ENCODE measurements at places on chromosomes 13 and 19.
A peak's percentile ranks its signal among the peaks of the same experiment; 100 is the strongest.

GRCh38 chr13:110257408-110257807 lies 49.5 kb downstream of the COL4A1 start:
- DNase-seq = no peak

GRCh38 chr13:97266772-97267417 lies 44.8 kb downstream of the MBNL2 start:
- DNase-seq = no peak

- DNase-seq = no peak
Measured at GRCh38 chr19:52212572-52213255, 22.9 kb downstream of the PPP2R1A start.

DNA sequence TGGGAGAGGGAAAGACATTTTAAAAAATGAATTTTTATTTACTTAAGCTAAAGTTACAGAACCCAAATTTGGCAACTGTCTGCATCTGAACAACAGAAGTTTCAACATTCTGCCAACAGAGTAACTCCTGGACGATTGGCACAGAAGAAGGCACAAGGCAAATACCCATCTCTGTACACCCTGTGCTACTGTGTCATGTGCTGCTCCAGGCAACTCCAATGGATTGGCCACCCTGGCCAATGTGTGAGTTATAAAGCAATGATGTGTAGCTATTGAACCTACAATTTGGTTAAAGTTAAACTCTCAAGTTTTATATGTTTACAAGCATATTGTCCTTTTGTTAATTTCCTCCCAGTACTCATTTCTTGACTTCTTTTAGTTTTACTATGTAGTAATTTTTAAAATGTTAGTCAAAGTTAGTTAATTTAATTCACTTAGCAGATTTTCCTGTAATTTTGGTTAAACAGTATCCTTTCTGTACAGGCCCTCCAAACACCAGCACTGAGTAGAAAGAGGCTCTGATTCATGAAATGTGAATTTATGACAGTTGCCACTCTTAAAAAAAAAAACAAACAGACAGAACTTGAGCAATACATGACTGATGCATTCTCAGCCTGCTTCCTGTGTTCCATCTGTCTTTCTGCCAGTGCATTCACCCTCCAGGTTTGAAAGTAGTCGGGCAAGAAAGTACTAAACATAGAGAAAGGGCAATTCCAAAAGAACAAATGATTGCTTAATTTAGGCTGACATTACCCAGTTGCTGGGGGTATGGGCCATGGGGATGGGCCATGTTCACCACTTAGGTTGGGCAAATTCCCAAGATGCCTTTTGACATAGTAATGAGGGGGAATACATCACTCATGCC lies 5.9 kb downstream of the STARD13 start:
- DNase-seq = peak; percentile 76

- no peak for DNase-seq
Measured at GRCh38 chr13:50668691-50669271, 174.7 kb downstream of the DLEU7 start.

- DNase-seq = no peak
Measured at GRCh38 chr13:68810660-68811059, 1297.0 kb upstream of the ATXN8OS start.

- peak; percentile 67 for DNase-seq
Measured at GRCh38 chr19:46886546-46887239, 25.9 kb downstream of the ARHGAP35 start.

DNA sequence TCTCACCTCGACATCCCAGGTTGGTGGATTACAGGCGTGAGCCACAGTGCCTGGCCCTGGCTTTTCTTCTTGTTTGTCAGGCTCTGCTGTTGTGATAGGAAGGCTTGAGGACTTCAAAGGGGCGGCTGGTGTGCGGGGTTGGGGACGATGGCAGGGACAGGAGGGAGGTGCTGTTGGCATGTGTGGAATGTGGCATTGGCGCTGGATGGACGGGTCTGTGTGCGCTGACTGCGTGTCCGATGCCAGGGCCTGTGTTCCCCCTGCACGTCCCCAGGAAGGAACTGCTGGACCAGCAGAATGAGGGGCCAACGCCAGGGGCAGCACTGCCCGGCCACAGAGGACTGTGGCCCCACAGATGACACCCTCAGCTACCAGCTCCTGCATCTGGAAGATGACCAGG lies 12.7 kb upstream of the PTBP1 start:
- no peak for DNase-seq

GRCh38 chr19:47499863-47500830 lies 14.7 kb downstream of the NAPA start:
- DNase-seq = no peak

- DNase-seq = peak; percentile 86
Measured at GRCh38 chr19:40403262-40403984, 9.8 kb downstream of the PRX start.

GRCh38 chr13:79780240-79780639 lies 299.3 kb downstream of the NDFIP2 start:
- no peak for DNase-seq

GRCh38 chr13:71474936-71475335 lies 392.1 kb downstream of the DACH1 start:
- no peak for DNase-seq

DNA sequence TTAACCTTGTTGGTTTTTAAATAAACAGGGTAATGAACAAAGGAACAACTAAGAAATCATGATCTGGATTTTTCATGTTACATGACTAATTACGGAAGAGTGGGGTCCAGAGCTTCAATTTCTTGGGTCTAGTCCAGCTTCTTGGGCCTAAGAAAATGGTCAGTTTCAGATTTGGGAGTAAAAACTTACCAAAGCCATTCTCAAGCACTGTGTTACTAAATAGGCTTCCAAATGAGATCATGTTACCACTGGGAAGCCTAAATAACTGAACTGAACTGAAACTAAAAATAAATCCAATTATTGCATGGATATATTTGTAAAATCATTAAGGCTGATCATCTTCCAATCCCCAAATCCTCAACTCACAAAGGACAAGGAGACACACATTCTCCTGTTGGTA lies 13.9 kb downstream of the TBC1D4 start:
- no peak for DNase-seq

DNA sequence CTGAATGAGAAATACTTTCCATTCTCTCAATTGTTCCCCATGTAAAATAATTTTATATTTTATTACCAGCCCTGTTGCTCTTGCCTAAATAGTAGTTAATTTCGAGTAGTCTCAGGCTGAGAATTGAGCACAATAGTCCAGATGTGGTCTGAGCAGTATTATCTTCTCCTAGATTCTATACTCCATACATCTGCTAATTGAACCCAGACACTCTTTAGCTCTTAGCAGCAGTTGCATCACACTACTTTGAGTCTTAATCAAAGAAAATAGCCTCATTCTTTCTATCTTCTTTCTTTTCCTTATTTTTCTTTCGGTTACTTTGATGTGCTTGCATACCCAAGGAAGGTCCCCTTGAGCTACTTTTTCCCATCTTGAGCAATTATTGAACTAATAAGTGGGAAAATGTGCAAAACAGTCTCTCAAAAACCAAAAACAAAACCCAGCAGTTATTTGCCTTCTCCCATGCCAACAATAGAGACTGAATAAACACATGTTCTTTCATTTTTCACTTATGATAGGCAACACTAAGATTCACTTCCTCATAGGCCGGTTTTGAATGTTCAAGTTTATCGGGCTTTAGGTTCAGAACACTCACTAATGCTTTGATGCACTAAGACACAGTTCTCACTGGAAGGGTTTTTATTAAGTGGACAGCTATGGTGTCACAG lies 204.5 kb downstream of the POU4F1 start:
- DNase-seq = no peak

GRCh38 chr13:34942732-34943435 lies 814 bp downstream of the NBEA start:
- no peak for DNase-seq

DNA sequence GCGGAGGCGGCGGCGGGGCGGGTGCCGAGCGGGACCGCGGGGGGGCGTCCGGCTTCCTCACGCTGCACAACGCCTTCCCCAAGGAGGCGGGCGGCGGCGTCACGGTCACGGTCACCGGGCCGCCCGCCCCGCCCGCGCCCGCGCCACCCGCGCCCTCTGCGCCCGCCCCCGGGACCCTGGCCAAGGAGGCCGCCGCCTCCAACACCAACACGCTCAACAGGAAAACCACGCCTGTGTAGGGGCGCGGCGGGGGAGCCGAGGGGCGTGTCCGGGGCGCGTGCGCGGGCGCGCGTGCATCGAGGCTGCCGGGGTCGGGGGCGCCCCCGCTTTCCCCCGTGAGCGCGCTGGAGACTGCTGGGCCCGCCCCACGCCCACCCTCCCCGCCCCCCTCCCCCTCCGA lies 8.8 kb upstream of the CACNG6 start:
- no peak for DNase-seq

GRCh38 chr19:47699360-47699917 lies 13.8 kb upstream of the EHD2 start:
- peak; percentile 25 for DNase-seq

DNA sequence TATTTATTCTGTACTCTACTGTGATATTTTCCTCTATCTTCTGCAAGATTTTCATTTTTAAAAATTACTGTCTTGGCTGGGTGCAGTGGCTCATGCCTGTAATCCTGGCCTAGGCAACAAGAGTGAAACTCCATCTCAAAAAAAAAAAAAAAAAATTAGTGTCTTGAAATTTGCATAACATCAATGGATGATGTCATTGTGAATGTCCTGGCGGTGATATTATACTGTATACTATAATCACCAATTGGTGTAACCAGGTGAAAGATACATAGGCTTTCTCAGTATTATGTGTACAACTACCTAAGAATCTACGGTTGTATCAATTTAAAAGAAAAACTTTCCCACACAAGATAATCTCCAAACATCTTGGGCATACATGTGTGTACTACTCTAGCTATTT lies 15.2 kb downstream of the ZNF331 start:
- DNase-seq = no peak

- no peak for DNase-seq
Measured at GRCh38 chr19:8238251-8238650, 29.1 kb downstream of the CERS4 start.

DNA sequence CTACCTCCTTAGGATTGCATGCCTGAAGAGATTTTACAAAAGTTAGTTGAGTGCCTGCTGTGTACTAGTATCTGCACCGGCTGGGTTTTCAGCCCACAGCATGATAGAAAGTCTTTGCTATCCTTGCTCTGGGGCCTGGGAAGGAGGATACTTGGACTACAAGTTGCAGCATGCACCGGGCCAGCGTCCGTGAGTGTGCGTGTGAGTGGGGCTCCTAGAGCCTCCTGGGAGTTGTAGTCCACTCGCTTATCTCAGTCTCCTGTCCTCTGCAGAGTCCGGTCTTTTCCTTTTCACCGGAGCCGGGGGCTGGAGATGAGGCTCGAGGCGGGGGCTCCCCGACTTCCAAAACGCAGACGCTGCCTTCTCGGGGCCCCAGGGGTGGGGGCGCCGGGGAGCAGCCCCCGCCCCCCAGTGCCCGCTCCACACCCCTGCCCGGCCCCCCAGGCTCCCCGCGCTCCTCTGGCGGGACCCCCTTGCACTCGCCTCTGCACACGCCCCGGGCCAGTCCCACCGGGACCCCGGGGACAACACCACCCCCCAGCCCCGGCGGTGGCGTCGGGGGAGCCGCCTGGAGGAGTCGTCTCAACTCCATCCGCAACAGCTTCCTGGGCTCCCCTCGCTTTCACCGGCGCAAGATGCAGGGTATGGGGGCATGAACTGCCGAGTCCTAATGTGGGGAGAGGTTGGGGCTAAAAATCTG lies 20.6 kb downstream of the BRSK1 start:
- DNase-seq = no peak

DNA sequence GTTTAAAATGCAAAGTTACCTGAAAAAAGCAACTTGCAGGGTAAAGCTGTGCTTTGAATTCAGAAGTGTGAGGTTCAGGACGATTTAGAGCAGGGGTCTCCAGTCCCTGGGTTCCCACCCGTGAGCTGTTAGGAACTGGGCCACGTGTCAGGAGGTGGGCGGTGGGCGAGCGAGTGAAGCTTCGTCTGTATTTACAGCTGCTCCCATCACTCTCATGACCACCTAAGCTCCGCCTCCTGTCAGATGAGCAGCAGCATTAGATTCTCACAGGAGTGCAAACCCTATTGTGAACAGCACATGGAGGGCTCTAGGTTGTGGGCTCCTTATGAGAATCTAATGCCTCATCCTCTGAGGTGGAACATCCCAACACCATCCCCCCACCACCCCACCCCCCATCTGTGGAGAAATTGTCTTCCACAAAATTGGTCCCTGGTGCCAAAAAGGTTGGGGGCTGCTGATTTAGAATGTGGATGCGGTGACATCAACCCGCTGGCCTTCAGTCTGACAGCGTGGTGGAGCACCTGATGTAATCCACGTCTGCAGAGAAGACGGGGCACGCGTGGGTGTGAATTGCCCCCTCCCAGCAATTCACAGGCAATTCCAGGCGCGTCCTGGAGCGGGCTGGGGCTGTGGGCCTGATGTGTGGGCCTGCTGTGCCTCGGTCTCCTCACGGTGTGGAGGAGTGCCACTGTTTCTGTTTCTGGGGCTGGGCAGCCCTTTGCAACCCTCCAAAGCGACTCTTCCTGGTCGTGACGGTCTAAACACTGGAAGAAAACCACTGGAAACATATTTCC lies 214.0 kb upstream of the SOX1 start:
- no peak for DNase-seq

DNA sequence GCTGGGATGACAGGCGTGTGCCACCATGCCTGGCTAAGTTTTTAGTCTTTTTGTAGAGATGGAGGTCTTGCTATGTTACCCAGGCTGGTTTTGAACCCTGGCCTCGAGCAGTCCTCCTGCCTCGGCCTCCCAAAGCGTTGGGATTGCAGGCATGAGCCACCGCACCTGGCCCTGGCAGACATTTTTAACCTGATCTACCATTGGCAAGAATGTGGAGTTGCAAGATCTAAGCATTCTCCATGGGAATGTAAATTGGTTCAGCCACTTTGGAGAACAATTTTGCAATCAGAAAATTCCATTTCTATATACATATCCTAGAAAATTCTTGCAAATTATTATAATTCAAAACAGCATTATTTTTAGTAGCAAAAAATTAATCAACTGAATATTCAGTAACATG lies 24.3 kb upstream of the DCUN1D2 start:
- DNase-seq = no peak

GRCh38 chr19:51627491-51628138 lies 2.6 kb downstream of the SIGLEC5 start:
- no peak for DNase-seq

DNA sequence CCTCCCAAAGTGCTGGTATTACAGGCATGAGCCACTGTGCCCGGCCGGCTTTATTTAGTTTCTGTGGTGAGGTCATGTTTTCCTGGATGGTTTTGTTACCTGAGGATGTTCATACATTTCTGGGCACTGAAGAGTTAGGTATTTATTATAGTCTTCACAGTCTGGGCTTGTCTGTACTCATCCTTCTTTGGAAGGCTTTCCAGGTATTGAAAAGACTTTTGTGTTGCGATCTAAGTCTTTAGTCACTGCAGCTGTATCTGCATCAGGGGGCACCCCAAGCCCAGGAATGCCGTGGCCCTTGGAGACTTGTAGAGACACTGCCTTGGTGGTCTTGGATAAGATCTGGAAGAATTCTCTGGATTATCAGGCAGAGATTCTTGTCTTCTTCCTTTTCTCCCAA lies 12.8 kb downstream of the BLOC1S3 start:
- DNase-seq = no peak

- DNase-seq = no peak
Measured at GRCh38 chr19:42278452-42279154, 9.6 kb downstream of the CIC start.

GRCh38 chr13:24220086-24220703 lies 59.7 kb downstream of the SPATA13 start:
- peak; percentile 84 for DNase-seq

Data from fibroblast of upper back skin (primary cell).